ENCODE measurements at places on chromosomes 1 and 21.

DNA sequence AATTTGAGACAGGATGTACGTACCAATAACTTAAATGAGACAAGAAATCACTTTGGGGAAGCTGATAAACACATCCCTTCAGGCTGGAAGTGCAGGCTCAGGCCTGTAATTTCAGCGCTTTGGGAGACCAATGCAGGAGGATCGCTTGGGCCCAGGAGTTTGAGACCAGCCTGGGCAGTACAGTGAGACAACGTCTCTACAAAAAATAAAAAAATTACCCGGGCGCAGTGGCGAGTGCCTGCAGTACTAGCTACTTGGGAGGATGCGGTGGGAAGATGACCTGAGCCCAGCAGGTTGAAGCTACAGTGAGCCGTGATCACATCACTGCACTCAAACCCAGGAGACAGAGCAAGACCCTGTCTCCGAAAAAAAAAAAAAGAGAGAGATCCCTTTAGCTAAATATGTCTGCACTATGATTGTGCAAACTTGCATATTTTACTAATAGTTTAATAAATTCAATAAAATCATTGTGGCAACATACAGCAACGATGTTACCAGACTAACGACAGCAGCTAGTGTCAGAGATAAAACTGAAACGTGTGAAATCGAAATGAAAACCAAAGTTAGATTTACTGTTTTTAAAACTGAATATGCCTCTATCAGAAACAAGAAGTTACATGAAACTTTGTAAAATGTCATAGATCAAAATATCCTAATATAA is 54.7 kb downstream of the CD2 start:
- no peak for DNase-seq

DNA sequence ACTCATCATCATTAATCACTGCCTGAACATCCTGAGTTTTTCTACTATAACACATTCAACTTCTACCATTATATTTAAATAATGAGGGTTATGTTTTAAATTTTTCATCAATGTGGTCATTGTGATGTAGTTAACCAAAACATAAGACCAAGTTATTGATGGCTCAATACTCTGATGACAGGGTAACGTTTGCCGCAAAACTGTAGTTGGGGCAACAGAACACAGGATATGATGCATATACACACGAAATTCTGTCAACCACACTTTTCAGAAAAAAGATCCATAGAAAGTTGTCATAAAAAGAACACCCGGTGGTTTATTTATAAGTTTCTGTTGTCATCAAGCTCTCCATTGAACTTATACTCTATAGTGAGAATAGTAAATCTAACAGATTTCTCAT is 121.7 kb upstream of the COL11A1 start:
- DNase-seq = no peak

DNA sequence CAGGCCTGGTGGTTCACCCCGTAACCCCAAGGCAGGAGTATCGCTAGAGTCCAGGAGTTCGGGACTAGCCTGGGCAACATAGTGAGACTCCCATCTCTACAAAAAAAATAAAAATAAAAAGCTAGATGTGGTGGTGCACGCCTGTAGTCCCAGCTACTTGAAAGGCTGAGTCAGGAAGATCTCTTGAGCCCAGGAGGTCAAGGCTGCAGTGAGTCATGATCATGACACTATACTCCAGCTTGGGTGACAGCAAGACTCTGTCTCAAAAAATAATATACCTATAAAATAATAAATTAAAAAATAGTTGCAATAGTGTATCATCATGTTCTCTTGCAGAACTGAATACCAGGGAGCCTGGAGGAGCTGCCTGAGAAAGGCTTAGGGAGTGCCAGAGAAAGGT is 19.9 kb upstream of the TMEM39B start:
- no peak for DNase-seq

GRCh38 chr1:121413821-121414220 is 229.0 kb downstream of the SRGAP2C start:
- no peak for DNase-seq

DNA sequence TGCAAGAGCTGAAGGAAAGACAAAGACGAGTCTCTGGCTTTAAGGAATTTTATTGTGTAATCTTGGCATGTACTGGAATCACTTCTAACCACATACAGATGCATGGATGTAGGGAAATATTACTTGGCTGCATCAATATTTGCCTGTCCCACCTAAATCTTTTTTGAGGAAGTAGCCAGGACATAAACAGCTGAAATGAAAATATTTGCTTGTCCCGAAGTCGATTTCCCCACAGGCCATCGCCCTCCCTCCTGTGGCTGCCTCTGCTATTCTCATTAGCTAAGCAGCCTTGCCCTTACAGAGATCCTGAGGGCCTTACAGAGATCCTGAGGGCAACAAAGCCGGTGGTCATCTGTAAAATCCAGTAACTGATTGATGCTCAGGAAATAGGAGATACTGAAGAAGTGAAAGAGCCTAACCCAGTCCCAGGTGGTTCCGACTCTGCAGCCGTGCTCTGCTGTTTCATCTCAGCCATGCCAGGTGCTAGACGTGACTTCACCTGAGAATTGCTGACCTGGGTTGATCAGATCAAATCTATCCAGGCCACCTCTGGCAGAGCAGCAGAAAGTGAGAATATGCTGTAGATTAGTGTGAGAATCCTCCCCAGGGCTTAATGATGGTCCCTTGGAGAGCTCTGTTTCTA is 25.5 kb downstream of the MAN1C1 start:
- DNase-seq = no peak

GRCh38 chr1:151948506-151948905 is 39.2 kb upstream of the THEM4 start:
- DNase-seq = no peak
